ENCODE measurements at places on chromosomes 6 and 20.

- DNase-seq, result peak; percentile 74
Measured at GRCh38 chr6:89610149-89610642, 28.4 kb downstream of the LYRM2 start.

DNA sequence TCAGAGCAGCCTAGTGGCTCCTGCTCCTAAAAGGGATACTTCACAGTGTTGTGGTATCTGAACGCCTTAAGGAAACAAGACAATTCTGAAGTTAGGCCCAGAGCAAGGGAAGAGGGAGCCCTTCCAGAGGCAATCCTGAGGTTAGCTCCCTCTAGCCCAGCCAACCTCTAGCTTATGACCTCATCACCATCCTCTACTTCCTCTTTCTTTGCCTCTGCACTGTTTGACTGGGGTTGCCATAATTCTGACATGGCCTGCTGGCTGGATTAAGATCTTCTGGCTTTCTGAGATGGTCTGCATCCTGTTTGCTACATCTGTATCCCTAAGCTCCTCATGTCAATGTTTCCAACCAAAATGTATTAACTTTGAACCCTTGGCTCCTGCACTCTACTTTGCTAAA lies 23.3 kb upstream of the BMP2 start:
- DNase-seq, result peak; percentile 34

DNA sequence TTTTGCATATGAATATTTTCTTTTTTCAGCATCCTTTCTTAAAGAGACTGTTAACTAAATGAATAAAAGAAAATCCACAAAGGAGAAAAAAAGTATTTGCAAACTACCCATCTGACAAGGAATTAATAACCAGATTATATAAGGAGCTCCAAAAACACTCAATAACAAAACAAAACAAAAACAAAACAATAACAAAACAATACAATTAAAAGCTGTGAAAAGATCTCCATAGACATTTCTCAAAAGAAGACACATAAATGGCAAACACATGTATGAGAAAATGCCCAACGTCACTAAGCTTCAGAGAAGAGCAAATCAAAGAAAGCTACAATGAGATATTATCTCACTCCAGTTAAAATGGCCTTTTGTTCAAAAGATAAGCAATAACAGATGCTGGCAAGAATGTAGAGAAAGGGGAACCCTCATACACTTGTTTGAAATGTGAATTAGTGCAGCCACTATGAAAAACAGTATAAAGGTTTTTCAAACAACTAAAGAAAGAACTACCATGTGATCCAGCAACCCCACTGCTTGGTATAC lies 1310.0 kb upstream of the EYS start:
- no peak for DNase-seq

DNA sequence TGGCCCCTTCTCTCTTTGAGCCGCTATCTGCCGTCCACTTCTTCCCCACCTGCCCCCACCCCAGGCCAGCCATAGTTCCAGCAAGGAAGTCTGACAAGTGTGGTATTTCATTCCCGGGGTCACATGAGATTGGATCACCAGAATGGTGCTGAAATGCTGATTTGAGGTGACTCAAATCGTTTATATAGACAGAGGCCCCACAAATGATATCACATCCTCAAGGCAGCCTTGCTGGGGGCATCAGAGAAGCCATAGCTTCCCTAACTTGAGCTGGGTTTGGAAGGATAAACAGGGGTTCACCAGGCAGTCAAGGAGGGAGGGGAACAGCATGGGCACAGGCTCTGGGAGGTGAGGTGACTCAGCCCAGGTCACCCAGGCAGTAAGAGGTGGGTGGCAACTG lies 9.9 kb downstream of the SDCBP2 start:
- DNase-seq, result no peak

All from inflammatory macrophage (primary cell).